Breast epithelium (tissue), 4 donors: ENCODE measurements at places on chromosomes 2 and 18.

DNA sequence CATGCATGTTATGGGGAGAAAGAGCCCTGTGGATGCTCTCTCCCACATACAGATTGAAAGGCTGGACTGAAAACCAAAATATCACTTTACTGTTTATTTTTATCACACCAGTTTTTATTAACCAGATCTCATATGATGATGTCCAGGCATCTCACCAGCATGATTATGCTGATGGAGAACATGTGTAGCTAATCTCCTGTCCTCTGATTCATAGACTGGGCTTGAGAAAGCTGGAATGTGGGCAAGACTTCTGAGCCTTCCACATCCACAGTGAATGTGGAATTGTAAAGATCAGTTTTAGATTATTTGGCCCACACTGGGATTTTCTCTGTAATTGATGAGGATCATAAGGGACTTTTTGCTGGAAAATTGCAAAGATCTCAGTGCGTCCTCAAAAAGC is 137.9 kb downstream of the ICOS start:
- no peak for DNase-seq

- DNase-seq = no peak
These were observed 95.7 kb downstream of the BIRC6 start for GRCh38 chr2:32452338-32453064.

- no peak for DNase-seq
These were observed 2.1 kb downstream of the TMEM247 start for GRCh38 chr2:46481198-46482193.

DNA sequence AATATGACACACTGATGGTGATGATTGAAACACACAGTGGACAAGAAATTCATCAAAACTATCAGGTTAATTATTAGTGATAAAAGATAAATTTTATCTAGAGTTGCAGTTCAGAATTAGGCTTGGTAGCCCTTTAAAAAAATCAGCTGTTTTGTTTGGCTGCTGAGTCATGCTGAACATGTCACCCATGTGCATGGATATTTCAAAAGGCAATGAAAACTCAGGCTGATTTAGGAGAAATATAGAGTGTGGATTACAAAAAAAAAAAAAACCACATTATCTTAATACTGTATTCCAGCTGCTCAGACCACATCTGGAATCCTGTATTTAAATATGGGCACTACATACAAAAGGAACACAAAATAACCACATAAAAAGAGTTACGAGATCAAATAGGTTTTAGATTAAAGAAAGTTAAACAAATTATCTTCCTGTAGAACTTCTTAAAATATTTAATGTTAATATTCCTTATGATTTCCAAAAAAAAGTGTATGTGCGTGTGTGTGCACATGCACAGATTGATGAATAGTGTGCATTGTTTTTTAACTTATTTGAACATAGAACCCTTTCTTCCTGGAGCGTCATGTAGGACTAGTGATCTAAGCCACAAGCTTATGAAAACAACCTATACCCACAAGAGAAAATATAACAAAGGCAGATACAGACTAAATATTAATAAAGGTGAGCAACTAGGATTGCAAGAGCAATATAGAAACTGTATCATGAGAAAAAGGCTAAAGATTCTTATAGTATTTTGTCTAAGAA is 186.2 kb downstream of the STK39 start:
- no peak for DNase-seq

DNA sequence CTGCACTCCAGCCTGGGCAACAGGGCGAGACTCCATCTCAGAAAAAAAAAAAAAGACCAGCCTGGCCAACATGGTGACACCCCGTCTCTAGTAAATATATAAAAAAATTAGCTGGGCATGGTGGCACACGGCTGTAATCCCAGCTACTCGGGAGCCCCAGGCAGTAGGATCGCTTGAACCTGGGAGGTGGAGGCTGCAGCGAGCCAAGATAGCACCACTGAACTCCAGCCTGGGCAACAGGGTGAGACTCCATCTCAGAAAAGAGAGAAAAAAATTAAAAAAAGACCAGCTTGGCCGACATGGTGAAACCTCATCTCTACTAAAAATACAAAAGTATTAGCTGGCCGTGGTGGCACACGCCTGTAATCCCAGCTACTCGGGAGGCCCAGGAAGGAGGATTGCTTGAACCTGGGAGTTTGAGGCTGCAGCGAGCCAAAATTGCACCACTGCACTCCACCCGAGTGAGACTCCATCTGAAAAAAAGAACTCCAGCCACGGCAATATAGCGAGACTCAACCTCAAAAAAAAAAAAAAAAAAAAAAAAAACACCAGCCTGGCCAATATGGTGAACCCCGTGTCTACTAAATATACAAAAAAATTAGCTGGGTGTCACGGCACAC is 346.1 kb upstream of the PLGLB2 start:
- DNase-seq = no peak

GRCh38 chr2:12155303-12156051 is 409.0 kb downstream of the LPIN1 start:
- DNase-seq = no peak

- no peak for DNase-seq
These were observed 73.1 kb upstream of the RMDN2 start for GRCh38 chr2:37851828-37852584.

DNA sequence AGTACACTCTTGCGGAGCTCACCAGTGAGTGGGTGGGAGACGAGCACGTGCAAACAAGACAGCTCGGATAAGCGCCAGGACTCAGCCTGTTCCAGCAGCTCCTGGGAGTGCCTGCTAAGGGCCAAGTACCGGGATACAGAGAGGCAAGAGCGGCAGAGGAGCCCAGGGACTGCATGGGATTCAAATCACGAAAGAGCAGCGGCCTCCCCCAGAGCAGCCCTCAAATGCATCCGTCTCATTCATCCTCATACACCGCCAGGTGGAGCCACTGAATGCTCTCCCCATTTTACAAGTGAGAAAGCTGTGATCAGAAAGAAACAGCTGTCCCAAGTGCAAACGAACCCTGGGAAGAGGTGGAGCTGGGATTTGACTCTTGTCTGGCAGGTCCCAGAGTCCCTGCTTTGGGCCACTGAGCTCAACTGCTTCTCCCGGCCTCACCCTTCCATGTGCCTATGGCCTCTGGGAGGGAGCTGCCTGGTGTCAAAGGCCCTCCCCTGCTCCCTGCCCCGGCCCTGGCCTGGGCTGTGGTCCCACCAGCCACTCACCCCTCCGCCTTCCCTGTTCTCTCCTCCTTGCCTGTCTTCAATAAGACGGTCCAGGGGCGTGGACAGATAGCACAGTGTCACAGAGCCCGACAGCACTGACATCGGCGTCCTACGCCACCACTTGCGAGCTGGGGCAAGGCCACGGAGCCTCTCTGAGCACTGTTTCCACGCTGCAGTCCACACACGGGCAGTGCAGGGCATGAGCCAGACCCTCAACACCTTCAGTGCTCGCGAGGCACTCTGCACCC is 72.8 kb upstream of the TAF1B start:
- peak; percentile 71 for DNase-seq

GRCh38 chr2:32882816-32883810 is 63.6 kb upstream of the LTBP1 start:
- DNase-seq = no peak

GRCh38 chr18:57214976-57215375 is 68.1 kb downstream of the BOD1L2 start:
- DNase-seq = no peak

DNA sequence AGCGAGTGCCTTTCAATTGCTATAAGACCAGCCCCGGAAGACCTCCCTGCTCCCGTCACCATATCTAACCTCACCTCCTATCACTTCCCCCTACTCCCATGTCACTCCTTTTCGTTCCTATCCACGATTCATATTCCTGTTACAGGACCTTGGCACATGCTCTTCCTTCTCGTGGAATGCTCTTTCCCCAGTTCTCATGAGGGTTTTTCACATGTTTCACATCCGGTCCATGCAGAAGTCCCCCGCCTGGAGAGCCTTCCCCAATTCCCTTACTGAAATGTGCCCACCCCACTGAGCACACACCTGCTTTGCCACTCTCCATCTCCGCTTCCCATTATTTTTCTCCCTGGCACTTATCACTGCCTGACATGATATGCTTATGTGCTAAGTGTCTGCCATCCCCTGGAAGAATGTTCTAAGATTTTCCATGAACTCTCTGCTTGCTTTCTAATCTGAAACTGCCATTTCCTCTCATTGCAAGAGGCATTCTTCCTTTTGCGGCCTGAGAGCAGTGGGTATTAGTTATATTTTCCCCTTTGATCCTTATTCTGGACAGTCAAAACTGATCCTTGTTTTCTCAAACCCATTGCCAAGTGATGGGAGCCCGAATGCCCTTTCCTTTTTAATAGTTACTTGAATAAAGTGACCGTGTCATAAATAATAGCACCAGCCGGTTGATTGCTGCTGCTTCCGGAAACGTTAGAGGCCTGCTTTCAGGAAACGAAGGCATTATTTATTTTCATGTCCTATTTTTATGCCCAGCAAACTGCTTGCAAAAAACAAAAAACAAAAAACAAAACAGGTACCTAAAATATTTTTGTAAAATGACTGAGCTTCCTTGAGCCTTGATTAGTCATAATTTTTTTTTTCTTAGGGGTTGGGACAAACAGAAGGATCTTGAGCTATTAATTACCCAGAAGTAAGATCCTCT is 127.9 kb downstream of the ZNF532 start:
- no peak for DNase-seq

DNA sequence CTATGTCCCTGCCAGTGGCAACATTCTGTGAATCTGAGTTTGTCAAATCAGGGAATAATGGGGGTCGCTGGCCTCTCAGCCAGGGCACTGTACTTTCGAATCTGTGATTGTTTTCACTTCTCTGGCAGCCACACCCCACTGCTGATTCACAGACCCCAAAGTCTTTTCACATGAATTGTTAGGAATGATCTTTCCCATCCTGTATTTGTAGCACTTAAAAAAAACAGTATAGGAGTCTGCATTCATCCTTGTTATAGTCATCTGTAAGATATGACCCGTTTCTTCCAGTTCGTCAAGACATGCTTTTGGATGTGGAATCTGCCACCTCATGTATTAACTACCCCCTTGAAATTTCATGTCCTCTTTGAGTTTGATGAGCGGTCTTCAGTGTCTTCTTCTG is 928 bp downstream of the NAGK start:
- DNase-seq = no peak

DNA sequence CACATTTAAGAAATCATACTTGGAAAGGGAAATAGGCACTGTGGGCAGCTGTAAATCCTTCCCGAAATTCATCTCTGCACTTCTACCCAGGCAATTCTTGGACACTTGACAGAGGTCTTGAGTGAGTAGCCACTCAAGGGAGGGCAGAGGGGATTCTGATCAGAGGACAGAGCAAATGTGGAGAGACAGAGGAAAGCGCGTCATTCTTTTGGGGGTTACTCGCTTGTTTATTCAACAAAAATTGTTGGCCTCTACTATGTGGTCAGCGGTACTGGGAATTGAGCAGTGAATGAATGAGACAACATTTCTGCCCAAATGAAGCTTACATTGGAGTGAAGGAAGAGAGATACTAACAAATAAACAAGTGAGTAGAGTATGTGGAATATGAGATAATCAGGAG is 41.4 kb upstream of the YES1 start:
- DNase-seq = no peak

GRCh38 chr2:71546275-71546638 is 92.9 kb downstream of the DYSF start:
- DNase-seq = no peak

DNA sequence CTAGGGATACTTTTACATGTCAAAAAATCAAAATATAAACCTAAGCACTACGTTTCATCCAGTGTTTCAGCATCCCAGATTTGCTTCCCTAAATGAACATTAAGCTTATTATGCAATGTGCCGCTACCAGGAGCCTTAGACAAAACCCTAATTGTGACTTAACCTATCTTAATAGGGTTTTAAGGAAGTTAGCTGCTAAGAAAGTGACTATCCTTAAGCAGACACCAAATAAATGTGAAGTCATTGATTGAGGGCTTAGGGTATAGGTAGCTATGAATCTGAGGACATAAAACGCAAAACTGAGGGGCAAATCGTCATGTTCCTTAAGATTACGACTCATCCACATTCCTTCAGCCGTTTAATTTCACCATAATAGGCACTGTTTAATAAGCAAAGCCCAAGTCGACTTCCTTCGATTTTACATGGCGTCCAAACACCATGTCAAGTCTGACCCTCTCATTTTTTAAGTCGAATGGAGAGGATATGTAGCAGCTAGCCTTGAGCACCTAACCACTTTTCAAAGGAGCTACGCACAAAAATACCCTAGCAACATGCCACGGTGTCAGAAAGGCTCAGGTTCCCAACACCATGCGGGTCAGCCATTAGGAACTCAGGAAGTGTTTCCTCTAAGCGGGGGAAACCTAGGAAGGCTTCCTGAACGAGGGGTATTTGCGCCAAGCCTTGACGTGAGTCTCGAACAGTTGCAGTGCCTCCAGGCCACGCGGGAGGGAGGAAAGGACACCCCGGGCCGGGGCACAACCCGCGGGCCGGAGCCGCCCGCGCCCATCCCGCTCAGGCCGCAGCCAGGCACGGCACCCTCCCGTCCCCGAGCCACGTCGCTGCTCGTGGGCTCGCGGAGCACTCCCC is 1.0 kb downstream of the HDLBP start:
- DNase-seq = no peak

DNA sequence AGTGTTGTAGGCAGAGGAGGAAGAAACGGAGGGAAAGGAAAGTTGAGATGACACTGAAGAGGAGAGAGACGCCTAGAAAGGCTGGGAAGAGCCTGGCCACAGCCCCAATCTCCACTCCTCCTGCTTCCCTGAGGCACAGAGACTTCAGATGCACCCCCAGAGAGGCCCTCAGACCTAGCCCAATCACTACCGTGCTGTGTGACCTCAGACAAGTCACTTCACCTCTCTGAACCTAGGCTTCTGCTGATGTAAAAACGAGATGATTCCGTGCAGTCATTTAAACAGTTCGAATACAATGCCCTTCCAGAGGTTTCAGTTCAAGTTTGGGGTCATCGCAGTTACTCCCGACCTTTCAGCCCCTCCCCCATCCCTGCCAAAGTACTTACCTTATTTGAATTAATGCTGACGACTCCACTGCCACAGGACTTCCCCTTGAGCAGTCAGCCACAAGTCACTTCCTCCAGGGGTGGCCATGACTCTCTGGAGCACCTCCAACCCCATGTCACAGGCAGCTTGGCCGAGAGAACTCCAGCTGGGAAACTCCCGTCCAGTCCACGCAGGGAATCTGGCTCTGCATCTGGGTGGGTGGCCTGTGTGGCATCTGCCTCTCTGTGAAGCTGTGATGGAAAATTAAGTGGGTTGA is 105.2 kb upstream of the ID2 start:
- no peak for DNase-seq

DNA sequence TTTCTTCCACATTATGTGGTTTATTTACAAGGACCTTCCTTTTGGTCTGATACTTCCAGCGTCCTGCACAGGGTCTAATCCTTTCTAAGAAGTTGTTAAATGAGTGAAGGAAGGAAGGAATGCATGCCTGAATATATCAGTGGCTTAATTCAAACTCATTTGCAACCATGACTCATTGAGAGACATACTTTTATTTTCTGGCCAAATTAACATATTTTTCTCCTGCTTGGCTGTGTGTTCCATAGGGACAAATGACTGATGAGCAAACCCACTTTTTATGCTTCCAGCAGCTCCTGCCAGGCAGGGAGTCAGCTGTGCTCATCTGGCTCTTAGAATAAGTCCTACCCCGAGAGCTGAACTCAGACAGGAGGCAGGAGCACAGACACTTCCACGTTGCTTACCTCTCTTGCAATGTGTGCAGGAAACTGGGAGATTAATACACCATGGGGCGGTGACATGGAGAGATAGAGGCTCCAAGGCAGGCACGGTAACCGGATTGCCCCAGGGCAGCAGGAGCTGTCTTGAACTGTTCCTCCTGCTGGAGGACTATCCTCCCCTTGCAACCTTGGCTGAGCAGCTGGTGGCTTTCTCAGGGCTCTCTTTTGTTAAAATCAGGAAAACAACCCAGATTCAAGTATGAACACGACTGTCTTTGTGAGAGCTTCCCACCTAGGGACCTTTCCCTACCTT is 667.5 kb upstream of the HS6ST1 start:
- no peak for DNase-seq
